Skeletal muscle tissue (tissue), 5 donors: ENCODE measurements at places on chromosomes 5 and 9. TPM values are rescaled to one million over a fixed set of nuclear protein-coding genes. Genes with fewer than 3 reads are reported as not detected.

Gene OMD
- 4.7 TPM for total RNA-seq

Gene EPB41L4A
- 21.4 TPM for total RNA-seq

Gene FBP2
- 72.5 TPM for total RNA-seq

Gene INSL4
- not detected for total RNA-seq

Gene ZFAND5
- total RNA-seq: 104 TPM

Gene OR1Q1
- total RNA-seq: not detected

Gene TLN1
- total RNA-seq: 90.8 TPM

Gene CAMLG
- 28.7 TPM for total RNA-seq

Gene SHOC1
- not detected for total RNA-seq

Gene TMED7
- total RNA-seq: 50.1 TPM

Gene WHRN
- total RNA-seq: 0.52 TPM

Gene AGXT2
- not detected for total RNA-seq

Gene PRUNE2
- total RNA-seq: 7.8 TPM

Gene MAP1B
- 22.4 TPM for total RNA-seq
